ENCODE measurements at places on chromosomes 13 and 19.
A peak's percentile ranks its signal among the peaks of the same experiment; 100 is the strongest.

DNA sequence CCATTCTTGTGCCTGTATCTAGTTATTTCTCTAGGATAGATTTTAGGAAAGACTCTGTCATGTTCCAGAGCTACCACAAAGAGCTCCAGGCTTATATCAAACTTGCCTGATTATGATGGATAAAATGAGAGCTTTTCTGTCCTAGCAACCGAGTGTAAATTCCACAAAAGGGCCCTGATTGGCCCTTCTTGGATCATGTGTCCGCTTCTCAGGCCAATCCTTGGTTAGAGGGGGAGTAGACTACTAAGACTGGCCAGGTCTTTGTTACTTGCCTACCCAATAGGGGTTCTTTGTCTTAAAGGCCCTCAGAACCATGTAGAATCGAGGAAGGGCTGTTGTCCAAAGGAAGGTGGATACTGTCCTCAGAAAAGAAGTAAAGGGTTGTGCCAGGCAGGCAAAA, 2.4 kb downstream of the DHX34 start:
- DNase-seq = peak; percentile 29

GRCh38 chr13:27961227-27962085, 7.7 kb downstream of the CDX2 start:
- no peak for DNase-seq

- DNase-seq = no peak
These were observed 17.5 kb downstream of the DDX39A start for GRCh38 chr19:14401468-14402195.

DNA sequence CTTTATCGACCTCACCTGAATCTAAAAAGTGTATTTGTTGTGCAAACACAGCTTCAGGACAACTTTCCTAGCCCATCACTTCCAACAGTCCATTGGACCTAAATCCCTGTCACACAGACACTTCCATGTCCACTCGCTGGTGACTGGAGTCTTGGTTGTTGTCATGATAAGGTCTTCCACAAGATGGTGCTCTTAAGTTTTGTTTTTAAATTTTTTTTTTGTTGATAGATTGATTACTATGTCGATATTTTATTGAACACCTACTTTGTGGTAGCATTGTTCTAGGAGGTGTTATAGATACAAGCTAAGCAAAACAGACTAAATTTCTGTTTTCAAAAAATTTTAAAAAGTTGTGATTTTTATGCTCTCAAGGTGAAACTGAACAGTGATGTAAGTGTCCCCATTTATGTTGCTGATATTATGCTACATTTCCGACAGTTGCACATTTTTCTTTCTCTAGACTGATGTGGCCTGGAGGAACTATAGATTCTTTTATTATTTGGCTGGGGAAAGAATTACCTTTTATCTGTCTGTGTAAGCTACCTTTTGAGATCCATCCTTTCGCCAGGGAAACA, 8.1 kb upstream of the ERICH6B start:
- peak; percentile 54 for DNase-seq

DNA sequence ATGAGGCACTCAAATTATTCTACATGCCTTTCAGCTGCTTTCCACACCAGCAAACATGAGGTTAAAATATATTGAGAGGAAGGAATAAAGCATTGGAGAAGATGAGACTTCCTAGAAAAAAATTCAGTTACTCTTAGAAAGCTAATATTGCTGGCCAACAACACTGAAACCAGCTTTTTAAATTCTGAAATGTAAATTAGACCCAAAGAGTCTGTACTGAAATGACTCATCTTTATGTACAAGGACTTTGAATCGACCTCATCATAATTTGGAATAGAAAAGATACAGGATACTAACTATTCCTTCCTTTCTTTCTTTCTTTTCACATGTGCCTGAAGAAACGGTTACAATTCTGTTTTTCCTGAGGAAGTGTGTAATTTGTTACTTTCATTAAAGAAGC, 6.5 kb upstream of the HSPH1 start:
- no peak for DNase-seq

- DNase-seq = no peak
These were observed 59.8 kb downstream of the SLC7A9 start for GRCh38 chr19:32809754-32810153.

GRCh38 chr13:43942286-43942685, 62.6 kb downstream of the LACC1 start:
- DNase-seq = no peak

GRCh38 chr19:3270902-3271301, 46.4 kb downstream of the CELF5 start:
- DNase-seq = peak; percentile 11

- no peak for DNase-seq
These were observed 50.6 kb downstream of the ELF1 start for GRCh38 chr13:40968416-40969000.

- DNase-seq = no peak
These were observed 730.4 kb downstream of the OLFM4 start for GRCh38 chr13:53759016-53759415.

GRCh38 chr19:11069561-11069960, 19.7 kb upstream of the LDLR start:
- DNase-seq = peak; percentile 23

DNA sequence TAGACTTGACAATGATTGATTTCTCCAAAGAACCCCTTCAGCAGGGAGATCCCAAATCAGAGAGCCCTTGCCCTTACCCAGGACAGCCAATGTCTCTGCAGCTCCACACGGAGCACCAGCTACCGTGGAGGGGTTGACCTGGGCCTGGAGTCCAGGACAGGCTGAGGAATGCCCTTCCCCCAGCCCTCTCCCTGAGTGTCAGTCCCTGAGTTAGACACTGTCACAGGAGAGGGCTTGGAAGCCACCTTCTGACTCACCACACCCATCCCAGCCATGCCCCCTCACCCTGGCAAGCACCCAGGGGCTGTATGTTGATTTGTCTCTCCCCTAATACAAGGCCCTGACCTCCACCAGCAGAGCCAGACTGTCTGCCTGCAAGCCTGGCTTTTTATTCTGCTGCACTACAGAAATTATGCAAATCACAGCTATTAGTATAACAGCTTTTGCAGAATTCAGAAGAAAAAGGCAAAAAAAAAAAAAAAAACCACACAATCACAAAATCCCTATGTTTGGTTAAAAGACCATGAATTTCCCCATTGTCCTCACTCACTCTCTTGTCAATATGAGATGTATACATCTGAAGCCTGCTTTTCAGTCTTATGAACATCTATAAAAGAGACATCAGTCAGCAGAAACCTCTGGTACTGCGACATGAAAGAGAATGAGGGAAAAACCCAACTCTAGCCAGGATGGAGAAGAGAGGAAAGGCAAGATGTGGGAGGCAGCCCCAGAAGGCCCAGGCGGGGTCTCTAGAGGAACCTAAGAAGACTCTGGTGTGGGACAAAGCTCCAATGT, 240.7 kb downstream of the UQCRFS1 start:
- no peak for DNase-seq

DNA sequence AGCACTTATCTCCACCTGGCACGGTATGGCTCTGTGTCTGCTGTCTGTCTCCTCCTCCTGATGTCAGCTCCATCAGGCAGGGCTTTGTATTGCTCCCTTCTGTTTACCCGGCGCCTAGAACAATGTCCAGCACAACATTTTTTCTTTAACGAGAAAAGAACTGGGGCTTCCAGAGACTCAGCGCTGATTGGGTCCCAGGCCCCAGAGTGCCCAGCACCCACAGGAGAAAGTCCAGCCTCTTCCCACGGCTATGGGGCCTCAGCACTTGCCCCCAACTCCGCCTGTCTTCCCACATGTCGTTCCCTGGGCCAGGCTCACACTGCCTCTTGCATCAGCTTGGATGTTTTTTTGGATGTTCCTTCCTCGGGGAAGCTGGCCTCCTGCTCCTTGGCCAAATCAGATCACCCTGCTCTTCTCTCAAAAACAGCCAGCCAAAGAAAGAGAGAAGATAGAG, 6.9 kb downstream of the MYPOP start:
- DNase-seq = no peak

GRCh38 chr13:99225078-99225477, 24.4 kb downstream of the UBAC2 start:
- peak; percentile 86 for DNase-seq

GRCh38 chr13:23600534-23600933, 30.3 kb downstream of the TNFRSF19 start:
- no peak for DNase-seq

GRCh38 chr13:114323349-114323748, 9.0 kb downstream of the CHAMP1 start:
- no peak for DNase-seq

DNA sequence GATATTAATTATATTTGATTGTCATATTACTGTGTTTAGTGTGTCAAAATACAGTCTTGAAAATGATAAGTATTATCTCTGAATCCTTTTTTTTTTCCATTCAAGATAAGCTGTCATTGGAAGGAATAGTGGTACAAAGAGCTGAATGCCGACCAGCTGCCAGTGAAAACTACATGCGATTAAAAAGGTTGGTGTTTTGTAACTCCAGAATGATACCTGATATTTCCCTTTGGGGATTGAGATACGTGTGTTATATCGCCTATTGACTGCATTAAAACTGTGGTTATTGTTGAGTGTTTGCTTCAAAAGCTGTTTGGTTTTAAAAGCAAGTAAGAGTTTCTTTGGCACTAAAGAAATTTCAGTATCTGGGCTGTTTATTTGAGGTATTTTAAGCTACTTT, 6.5 kb upstream of the KCTD4 start:
- DNase-seq = no peak

GRCh38 chr19:14434543-14435319, 1.6 kb downstream of the PKN1 start:
- no peak for DNase-seq

DNA sequence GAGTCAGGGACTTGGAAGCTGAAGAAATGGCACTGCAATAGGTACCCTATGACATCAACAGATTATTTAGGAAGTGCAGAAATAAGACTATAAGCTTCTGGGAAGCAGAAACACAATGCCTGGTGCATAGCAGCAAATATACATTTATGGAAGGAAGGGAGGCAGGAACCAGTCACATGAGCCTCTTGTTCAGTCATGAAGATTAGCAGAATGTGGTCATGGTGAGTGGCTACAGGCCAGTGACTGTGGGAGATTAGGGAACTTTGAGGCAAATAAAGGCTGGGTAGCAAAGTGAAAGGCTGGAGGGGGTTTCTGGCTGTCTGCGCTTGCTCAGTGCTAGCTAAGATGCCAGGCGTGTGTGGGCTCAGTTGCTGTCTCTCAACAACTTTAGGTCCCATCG, 96.3 kb downstream of the EPSTI1 start:
- DNase-seq = peak; percentile 64

- DNase-seq = no peak
These were observed 204.4 kb downstream of the COG6 start for GRCh38 chr13:39859898-39860297.

GRCh38 chr19:16429066-16429758, 42.6 kb downstream of the EPS15L1 start:
- DNase-seq = no peak

DNA sequence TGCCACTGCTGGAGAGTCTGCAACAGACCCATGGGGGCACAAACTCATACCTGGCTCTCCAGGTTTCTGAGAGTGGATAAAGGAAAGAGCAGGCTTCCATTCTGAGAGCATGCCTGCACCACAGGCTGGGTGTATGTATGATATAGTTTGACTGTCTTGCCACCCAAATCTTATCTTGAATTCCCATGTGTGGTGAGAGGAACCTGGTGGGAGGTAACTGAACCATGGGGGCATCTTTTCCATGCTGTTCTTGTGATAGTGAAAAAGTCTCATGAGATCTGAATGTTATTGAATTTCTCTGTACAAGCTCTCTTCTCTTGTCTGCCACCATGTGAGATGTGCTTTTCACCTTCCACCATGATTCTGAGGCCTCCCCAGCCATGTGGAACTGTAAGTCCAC, 50.2 kb downstream of the ERICH6B start:
- DNase-seq = no peak

GRCh38 chr19:33124207-33125098, 7.5 kb upstream of the WDR88 start:
- no peak for DNase-seq

- DNase-seq = no peak
These were observed 362.4 kb downstream of the KCTD12 start for GRCh38 chr13:76523740-76524340.

DNA sequence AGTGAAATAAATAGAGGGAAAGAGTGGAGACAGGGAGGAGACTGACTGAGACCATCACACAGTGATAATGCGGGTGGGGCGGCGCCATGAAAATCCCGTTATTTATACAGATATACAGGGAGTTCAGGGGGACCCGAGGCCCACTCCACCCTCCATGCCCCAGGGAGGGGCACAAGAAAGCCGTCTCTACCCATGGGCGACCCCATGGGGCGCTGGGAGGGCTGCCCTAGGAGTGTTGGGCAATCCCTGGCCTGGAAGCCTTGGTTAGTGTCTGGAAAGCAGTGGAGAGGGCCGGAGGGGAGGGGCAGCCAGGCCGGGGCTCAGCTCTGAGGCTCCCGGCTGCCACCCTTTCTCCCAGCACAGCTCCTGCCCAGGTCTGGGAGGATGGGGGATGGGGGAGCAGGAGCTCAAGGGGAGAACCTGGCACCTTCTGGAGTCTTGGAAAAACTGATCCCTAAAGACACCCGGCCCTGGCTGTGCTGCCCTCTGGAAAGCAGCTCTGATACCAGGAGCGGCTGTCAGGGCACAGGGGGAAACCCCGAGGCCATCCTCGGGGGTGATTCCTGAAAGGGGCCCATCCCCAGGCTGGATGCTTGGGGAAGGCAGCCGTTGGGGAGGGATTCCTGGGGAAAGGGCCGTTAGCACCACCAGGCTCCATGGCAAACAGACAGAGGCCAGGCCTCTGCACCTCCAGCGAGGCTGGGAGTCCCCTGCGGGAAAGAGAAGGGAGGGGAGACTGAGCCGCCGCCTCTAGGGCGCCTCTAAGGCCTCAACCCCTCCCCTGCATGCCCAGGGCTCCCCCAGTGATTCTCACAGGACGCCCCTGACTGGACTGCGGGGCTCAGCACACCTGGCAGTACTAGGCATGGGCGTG, 3.0 kb upstream of the PRKD2 start:
- no peak for DNase-seq

GRCh38 chr13:27967203-27967735, 1.8 kb downstream of the CDX2 start:
- DNase-seq = no peak

- no peak for DNase-seq
These were observed 628 bp downstream of the BEST2 start for GRCh38 chr19:12752056-12752781.

GRCh38 chr13:56563663-56564062, 577.1 kb upstream of the PRR20A start:
- DNase-seq = no peak

- DNase-seq = no peak
These were observed 149.9 kb upstream of the SOX1 start for GRCh38 chr13:111917086-111917485.

DNA sequence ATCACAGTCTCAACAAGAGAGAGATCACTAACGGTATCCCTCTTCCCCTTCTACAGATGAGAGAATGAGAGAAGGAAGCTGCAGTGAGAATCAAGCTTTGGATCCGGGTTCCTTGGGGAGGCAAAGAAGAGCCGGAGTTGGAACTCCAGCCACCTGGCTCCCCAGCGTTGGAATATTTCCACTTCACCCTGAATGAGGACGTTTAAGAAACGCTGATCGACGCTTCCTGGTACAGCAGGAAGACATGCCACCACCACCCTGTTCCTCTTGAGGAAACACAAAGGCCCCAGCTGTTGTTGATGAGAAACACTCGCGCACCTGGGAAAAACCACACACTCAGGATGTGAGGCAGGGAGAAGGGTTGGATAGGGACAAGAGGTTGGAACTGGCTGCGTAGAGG, 11.3 kb upstream of the CACNG8 start:
- no peak for DNase-seq

GRCh38 chr13:42394711-42395085, 122.7 kb downstream of the AKAP11 start:
- DNase-seq = no peak
